ENCODE measurements at places on chromosomes 12 and 14.
A peak's percentile ranks its signal among the peaks of the same experiment; 100 is the strongest.

- DNase-seq, result no peak
Observed at GRCh38 chr12:56212361-56212760, 9.4 kb downstream of the RNF41 start.

- no peak for DNase-seq
Observed at GRCh38 chr12:106975993-106976658, 10.8 kb downstream of the MTERF2 start.

DNA sequence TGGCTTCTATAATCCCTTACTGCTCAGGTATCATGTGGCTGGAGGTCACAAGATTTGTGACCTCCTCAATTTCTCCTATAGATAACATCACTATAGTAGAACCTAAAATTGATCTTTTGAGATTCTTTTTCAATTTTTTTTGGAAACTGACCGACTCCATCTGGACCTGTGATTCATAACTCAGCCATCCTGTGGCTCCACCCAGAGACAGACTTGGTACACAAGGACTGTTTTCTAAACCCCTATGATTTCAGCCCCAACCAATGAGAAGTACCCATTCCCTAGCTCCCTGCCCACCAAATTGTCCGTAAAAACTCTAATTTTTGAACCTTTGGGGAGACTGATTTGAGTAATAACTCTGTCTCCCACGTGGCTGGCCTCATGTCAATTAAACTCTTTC lies 148.9 kb downstream of the SYT10 start:
- DNase-seq, result no peak

- no peak for DNase-seq
Observed at GRCh38 chr12:59093073-59093772, 172.9 kb upstream of the LRIG3 start.

DNA sequence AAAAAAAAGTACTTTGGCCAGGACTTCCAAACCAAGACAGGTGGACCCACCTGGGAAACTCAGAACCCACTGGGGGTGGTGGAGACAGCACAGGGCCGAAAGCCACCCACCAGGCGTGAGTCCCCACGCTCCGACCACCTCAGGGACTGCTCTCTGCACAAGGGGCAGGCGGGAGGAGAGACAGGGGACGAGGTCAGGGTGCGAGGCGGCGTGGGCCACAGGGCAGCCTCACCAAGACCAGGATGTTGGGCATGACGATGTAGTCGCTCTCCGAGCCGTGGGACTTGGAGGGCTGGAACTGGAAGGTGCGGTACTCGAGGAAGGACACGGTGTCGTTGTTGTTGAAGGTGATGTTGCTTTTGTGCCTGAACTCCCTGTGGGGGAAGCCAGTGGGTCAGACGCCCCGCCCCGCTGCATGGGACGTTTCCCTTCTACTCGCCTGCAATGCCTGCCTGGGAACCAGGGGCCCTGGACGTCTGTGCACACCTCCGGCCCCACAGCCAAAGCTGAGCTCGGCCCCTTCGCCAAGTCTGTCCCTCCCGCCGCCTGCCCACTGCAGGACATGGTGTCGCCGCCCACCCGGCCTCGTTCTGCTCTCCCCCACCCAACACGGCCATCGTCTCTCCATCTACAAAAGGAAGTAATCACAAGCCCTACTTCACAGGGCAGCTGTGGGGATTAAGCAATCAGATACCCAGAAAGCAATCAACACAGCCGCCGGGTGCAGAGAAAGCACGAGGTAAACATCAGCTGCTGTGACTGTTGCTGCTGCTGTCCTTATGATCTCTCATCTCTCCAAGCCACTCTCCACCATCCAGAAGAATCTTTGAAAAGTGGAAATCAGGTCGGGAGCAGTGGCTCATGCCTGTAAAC lies 48.7 kb downstream of the SCARB1 start:
- DNase-seq, result no peak

DNA sequence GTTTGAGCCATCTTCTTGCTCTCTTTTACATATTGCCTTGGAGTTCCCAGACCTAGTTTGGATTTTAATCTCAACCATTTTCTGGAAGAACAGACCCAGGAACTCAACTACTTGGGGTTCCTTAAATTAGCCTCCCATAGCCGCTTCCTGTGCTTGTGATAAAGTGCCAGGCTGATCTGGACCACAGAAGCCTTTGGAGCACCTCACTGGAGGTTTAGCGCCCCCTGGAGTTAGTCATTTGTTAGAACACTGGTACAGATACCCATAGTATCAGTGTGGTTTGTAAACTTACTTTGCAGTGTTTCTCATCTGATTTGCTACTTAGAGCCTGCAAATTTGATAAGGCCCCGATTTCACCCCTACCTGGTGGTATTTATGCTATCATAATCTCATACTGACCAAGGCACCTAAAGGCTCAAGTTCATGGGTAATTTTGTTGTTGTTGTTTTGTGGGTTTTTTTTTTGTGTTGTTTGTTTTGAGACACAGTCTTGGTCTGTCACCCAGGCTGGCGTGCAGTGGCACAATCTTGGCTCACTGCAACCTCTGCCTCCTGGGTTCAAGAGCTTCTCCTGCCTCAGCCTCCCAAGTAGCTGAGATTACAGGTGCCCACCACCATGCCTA lies 3.7 kb downstream of the UNC119B start:
- DNase-seq, result peak; percentile 52

DNA sequence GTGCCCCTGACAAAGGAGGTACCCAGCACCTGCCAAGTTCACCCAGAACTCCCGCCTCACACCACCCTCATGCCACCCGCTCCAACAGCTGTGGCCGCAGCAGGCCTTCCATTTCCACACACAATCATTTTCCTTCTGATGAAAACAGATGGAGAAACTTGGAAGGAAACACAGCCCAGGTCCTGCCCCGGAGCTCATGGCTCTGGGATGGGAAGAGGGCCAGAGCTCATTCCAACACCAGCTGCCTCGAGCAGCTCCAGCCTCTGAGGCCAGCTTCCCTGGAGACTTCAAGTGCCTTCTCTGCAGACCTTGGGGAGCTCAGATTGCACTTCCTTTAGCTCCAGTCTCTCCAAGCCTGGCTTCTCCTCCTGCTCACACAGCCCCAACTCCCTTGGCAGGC lies 55.1 kb upstream of the CMKLR1 start:
- no peak for DNase-seq

DNA sequence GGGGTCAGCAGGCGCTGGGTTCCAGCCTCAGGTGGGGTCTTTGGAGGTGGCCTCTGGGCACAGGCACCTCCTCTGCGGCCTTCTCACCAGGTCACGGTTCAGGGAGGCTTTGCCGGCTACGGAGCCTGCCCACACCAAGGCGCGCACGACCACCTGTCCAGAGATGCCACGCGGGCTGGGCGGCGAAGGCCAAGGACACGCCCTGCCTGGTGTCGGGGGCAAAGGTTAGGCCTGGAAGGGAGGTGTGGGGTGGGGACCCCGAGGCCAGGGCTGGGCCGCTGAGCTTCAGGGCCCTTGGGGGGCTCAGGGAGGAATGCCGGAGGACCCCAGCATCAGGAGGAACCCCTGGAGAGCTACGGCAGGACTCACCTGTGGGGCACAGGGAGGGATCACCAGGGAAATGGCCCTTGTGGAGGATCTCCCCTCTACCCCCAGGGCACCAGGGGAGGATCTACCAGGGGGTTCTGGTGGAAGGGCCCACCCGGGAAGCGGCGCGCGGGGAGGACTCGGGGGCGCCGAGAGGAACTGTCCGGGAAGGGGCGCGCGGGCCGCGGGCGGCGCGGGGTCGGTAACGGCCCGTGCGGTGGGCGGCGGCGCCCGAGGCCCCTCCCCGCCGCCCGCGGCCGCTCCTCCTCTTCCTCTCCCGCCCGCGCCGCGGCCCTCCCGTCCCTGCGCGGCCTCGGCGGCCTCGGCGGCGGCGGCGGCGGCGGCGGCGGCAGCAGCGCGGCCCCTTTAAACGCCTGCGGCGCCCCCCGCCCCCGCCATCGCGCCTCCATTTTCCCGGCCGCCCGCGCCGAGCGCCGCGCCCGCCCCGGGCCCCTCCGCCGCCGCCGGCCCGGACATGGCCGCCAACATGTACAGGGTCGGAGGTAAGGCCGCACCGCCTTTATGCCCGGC lies at the start of gene MTA1:
MTA1 (plus strand) TSS at position 633 of the 897 bp plus-strand sequence; CDS start at position 842, 209 bp downstream.
- no peak for DNase-seq

- DNase-seq, result no peak
Observed at GRCh38 chr14:100018482-100018881, 46.7 kb upstream of the EVL start.

Measured in GM12864 (cell line).